Progenitor cell of endocrine pancreas (in vitro differentiated cells): ENCODE measurements at places on chromosomes 13 and 19. TPM values are rescaled to one million over a fixed set of nuclear protein-coding genes. Genes with fewer than 3 reads are reported as not detected.

- peak; percentile 79 for DNase-seq
Measured at GRCh38 chr19:52535771-52536447, 8.4 kb downstream of the ZNF808 start.

GRCh38 chr19:55284405-55285058 is 735 bp downstream of the BRSK1 start:
- DNase-seq: no peak

- DNase-seq: no peak
Measured at GRCh38 chr13:42101821-42102585, 53.6 kb downstream of the DGKH start.

GRCh38 chr13:112781881-112782361 is 92.1 kb downstream of the ATP11A start:
- no peak for DNase-seq

DNA sequence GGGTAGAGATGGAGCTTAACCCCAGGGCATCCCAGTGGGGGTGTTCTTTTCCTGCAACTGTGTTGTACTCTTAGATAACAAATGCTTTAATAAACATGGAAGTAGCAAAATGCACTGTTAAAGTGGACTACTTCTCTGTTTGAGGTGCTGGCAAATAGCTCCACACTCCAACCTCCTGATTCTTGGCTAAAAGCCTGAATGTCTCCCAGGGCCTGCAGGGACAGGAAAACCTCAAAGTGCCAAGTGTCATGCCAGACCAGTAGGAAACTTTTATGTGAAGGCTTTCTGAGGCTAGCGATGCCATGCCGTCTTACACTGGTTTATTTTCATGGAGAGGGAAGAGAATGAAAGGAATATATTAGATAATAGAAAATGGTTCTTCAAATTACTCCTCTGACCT is 6.8 kb downstream of the FREM2 start:
- no peak for DNase-seq

DNA sequence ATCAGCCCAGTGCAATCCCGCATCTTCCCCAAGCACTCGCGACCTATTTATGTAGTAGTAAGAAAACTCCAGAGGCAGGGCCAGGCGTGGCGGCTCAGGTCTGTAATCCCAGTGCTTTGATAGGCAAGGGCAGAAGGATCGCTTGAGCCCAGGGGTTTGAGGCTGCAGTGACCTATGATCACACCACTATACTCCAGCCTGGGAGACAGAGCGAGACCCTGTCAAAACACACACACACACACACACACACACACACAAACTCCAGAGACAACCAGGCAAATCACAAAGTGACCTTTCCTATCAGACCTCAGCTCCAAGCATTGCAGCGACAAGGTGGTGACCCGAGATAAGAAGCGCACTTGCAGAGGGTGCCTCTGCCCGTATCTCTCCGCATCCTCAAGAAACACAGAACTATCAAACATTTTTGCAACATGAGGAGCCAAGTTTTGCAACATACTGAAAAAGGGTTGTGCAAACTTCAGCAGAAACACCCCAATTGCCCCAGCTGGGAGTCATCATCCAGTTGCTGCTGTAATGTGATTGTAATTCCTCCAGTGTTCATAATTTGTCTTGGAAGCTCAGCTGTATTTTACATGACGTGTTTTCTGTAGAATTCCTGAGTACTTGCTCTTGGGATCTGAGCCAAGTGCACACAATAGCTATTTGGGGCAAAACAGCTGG is 8.7 kb upstream of the KLF2 start:
- DNase-seq: no peak

DNA sequence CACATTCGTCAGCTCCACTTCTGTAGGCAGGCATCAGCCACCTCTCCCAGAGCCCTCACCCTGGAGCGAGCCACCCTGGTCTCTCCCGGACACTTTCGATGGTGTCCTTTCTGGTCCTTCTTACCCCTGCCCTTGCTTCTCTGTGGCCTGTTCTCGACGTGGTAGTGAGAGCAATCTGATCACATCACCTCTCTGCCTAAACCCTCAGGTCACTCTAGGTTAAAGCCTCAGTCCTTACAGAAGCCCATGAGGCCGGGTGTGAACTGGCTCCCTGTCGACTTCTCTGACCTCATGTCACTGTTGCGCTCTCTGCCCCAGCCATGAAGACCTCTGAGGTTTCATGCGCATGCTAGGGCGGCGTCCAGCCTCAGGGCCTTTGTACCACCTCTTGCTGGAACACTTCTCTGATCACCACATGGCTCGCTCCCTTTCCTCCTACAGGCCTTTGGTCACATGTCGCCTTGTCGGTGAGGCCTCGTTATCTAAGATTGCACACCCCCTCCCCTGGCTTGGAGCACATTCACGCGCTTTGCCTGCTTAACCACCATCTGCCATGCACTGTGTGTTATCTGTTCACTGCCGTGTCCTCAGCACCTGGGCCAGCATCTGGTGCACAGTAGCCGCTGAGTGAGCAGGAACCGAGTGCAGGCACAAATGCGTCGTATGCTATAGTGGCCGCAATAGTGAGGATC is 101.5 kb downstream of the DPF1 start:
- no peak for DNase-seq

GRCh38 chr19:42271045-42271419 is 2.0 kb downstream of the CIC start:
- no peak for DNase-seq

DNA sequence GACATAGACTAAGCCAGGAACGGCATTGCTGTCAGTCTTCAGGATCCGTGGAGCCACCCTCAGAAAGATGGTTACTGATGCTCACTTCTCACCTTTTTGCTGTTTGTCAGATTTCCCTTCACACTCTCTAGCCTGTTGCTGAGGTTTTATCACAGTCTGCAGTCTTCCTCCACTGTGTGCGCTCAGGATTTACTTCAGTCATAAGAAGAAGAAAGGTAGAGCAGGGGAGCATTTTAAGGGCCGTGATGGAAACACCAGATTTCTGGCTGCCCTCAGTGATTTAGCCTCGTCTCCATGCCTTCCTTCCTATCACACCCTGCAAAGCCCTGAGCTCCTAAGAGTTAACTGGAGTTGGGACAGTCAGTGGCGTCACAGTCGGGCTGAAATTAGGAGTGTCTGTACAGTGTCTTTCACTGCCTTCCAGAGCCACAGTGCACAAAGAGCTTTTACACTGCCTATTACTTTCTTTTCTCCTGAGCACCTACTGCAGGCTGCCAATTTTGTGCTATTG is 60.0 kb upstream of the GPR183 start:
- DNase-seq: no peak

GRCh38 chr13:21833921-21834320 is 163.0 kb downstream of the FGF9 start:
- DNase-seq: no peak

DNA sequence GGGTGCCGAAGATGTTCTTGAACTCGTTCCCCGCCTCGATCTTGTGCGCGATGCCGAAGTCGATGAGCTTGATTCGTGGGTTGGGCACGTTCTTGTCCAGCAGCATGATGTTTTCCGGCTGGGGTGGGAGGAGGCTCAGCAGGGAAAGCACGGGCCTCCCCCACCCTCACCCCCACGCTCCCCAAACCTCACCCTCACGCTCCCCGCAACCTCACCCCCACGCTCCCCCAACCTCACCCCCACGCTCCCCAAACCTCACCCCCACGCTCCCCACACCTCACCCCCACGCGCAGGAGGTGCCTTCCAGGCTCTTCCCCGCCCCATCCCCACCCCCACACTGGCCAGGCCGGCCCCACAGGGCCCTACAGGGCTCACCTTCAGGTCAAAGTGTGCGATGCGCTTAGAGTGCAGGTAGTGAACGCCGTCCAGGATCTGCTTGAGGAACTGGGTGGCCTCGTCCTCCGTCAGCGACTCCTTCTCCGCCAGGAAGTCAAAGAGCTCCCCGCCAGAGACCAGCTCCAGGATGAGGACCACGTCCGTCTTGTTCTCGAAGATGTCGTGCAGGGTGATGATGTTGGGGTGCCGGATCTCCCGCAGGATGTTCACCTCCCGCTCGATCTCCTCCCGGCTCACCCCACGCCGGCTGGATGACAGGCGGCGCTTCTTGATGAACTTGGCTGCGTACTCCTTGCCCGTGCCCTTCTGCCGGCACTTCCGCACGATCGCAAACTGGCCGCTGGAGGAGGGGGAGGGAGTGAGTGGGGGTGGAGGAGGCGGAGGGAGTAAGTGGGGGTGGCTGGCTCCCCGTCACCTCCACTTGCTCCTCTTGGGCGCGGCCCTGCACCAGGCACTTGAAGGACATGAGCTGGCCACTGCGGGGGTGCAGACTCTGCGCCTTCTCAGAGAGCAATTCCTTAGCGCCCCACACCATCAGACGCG is 6.4 kb downstream of the DAPK3 start:
- no peak for DNase-seq

- no peak for DNase-seq
Measured at GRCh38 chr13:89900104-89900765, 1447.3 kb upstream of the MIR17HG start.

DNA sequence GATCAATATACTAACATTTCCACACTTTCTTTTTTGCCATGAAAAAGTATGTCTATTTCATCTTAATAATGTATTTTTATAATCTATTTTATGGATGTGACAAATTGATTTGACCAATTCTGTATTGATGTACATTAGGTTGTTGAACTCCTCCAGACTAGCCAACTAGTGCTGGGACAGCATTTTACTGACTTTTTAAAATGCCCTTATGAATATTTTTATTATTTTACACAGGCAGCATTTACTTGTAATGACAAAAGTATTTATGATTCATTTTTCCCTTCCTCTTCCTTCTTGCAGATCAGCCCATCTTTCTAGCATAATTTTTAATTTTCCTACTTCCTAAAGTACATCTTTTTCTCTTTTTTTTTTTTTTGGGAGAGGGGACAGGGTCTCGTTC is 918 bp upstream of the FUZ start:
- DNase-seq: no peak

DNA sequence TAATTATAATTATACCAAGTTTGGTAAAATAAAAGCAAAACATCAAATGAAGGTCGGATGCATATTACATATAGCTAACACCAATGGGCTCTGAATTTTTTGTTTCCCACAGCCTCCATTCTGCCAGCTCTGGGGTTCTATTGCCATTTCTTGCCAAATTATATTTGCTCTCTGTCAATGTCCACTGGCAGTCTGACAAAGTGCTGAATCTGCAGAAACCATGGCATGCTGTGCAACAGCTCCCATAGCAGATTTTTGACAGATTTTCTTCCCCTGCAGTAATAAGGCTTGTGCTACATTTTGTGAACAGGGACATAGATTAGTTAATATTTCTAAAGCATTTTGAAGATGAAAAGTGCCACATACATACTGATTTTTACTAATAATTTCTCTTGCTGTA is 1102.1 kb downstream of the DIAPH3 start:
- no peak for DNase-seq

DNA sequence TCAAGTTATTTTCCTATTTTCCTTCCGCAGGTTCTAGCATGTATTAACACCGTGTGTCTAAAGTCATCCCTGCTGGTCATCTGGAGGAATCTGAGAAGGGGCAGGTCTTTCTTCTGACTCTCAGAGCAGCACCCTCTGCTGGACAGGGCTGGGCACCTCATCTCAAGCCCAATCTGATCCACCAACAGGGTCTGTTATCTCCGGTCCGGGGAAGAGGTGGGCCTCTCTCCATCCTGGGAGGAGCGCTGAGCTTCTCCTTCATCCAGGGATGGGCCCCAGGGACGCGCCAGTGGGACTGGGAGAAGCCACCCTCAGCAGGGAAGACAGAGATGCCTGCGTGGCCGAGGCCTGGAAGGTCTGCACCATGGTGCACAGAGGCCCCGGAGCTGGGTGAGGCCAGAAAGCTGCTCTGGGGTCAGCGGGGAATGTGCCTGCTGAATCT is 26.0 kb upstream of the ZNF331 start:
- peak; percentile 60 for DNase-seq

DNA sequence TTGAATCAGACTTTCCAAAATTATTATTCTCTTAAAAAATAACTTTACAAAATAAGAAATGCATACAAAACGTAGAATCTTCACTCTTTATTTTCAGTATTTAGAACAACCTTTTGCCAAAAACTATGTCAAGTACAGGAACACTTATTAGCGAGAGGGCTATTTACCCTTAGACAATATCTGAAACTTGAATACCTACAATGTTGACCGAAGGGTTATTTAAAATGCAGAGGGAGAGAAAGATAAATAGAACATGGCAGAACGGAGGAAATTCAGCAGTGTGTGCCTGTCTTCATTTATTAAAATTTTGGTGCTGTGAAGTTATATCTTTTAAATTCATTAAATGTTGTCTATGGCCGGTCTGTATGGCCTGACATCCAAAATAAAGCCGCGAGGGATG is 198.8 kb downstream of the EFNB2 start:
- DNase-seq: no peak

DNA sequence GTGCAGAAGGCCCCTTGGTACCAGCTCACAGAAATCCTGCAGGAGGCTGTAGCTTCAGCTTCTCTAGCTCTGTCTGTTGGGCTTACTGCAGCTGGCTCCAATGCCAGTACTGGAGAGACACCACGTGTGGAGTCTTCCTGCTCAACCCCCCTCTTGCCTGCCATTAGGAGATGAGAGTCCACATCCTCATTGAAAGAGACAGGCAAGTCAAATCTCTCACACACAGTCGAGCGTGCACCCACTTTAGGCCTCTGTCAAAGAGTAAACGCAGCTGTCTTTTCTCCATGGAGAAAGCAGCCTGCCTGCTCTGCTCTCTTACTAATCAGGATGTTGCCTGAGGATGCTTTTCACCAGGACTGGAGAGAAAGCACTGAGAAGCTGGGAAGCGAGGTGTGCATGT is 523.0 kb upstream of the NBEA start:
- no peak for DNase-seq

DNA sequence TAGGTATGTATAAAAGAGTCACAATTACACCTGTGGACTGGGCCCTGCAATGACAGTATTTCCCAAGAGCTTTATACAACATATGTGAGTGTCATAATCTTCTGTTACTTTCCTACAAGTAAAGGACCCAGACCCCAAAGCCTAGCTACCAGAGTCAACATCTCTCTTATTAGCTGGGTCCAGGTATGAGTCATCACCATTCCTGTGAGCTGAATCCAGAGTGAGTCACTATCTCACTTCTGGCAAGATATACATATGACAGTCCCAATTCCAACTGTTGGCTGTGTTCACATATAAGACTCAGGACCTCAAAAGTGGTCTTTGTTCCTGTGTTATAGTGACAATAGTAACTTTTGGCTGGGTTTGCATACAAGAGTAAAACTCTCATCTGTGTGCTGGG is 46.7 kb downstream of the ZNF729 start:
- DNase-seq: no peak

GRCh38 chr13:41751734-41752445 is 209.0 kb downstream of the VWA8 start:
- DNase-seq: no peak

DNA sequence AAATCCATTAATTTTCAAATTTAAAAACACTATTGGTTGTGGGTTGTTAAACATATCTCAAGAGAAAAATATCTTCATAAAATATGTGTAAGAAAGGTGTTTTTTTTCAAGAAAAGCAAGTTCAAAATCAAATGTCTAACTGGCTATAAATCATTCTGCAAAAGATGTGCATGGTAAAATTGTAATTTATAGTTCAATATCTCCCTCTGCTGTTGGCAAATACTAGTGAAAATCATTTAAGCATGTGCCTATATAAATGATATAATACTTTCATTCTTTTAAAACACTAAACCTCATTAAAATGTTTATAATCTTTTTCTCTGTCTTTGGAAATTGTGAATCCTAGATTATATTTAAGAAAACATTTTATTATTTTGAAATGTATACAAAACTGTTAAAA is 17.2 kb upstream of the SLITRK6 start:
- no peak for DNase-seq

The CRTC1 gene
- total RNA-seq: 39.5 and 39.7 TPM in 2 replicates

The ZNF43 gene
- 77.2 and 84.2 TPM in 2 replicates for total RNA-seq

The ZNF723 gene
- total RNA-seq: not detected in 2 replicates

The KLK2 gene
- not detected in 2 replicates for total RNA-seq

The GAPDHS gene
- not detected in 2 replicates for total RNA-seq

The NXNL1 gene
- total RNA-seq: not detected in 2 replicates
